Left renal pelvis (tissue), 4 donors: ENCODE measurements at places on chromosomes 4 and X. TPM values are rescaled to one million over a fixed set of nuclear protein-coding genes. Genes with fewer than 3 reads are reported as not detected.

Gene GAGE2A
- not detected for polyA plus RNA-seq

Gene RS1
- 0.10 TPM for polyA plus RNA-seq

Gene SFRP2
- 50.3 TPM for polyA plus RNA-seq

DNA sequence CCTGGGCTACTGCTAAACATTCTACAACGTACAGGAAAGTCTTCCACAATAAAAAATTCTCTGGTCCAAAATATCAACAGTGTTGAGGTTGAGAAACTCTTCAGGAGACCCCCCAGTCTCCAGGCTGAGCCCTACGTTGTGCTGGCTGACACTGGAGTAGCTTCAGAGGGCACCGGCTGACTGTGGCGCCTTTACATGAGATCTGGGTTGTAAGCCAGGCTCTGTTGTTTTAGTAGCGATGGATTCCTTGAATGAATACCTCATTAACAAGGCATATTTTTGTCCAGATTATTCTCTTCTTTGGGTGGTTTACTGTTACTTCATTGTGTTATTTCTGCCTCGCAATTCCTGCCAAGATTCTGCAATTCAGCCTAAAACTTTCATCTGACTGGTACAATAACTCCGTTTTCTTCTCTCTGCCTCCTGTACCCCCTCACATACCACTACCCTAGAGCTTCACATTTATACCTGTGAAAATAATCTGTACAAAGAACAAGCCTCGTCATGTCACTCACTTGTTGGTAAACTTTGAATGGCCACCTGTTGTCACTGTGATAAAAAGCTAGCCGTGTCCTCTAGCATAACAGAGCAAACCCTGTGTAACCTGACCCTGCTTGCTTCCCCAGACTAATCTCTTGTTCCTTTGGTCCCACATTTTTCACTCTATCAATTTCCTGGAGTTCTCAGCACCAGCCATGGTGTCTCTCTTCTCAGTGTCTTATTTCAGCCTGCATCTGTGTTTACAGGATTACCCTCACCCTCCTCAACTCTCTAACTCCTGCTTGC, 1476.1 kb upstream of the TENM3 start:
- DNase-seq: no peak

DNA sequence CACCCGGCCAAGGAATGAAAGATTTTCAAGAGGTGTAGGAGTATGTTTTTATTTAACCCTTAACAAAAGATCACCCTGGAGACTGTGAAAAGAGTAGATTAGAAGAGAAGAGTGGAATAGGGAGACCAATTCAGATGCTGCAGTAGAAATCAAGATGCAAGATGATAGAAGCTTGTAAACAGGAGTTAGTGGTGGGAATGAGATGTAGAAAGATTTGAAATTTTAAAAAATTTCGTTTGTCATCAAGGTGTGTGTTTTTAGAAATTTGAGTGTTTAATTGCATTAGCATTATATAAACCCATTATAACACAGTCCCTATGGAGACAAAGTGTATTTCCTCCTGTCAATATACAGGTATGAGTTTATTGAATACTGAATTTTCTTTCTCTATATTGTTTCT, 42.1 kb upstream of the IL1RAPL2 start:
- DNase-seq: no peak

- no peak for DNase-seq
These were observed 98.1 kb downstream of the CPEB2 start for GRCh38 chr4:15100380-15100779.

GRCh38 chrX:3450881-3451570, 104.6 kb upstream of the MXRA5 start:
- no peak for DNase-seq

DNA sequence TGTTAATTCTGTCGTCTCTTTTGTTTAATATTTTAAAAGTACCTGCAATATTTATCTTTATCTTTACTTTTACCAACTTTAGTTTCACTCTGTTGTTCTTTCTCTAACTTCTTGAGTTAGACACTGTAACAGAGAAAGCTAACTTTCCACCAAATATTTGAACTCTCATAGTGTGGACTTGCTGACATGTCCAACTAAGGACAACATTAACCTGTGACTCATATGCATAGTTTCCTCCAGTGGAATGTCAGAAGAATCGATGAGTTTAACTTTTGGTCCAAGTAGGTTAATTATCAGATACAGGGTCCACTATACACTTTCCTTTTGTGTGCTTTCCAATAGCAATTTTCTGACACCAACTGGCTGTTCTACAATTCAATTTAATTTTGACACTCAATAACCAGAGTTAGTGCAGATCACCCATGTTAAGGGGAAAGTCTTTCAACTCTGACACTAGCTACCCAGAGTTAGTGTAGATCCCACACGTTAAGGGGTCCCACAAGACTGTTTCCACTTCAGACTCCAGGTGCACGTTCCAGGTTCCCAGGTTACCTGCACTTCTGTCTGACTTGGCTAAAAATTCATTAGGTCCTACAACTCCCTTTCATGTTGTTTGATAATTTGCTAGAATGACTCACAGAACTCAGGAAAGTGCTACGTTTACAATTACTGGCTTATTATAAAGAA, 559.0 kb upstream of the AMOT start:
- no peak for DNase-seq

GRCh38 chrX:151391722-151392121, 5.3 kb upstream of the VMA21 start:
- DNase-seq: no peak
